ENCODE measurements at places on chromosomes 7 and 10.
A peak's percentile ranks its signal among the peaks of the same experiment; 100 is the strongest.

DNA sequence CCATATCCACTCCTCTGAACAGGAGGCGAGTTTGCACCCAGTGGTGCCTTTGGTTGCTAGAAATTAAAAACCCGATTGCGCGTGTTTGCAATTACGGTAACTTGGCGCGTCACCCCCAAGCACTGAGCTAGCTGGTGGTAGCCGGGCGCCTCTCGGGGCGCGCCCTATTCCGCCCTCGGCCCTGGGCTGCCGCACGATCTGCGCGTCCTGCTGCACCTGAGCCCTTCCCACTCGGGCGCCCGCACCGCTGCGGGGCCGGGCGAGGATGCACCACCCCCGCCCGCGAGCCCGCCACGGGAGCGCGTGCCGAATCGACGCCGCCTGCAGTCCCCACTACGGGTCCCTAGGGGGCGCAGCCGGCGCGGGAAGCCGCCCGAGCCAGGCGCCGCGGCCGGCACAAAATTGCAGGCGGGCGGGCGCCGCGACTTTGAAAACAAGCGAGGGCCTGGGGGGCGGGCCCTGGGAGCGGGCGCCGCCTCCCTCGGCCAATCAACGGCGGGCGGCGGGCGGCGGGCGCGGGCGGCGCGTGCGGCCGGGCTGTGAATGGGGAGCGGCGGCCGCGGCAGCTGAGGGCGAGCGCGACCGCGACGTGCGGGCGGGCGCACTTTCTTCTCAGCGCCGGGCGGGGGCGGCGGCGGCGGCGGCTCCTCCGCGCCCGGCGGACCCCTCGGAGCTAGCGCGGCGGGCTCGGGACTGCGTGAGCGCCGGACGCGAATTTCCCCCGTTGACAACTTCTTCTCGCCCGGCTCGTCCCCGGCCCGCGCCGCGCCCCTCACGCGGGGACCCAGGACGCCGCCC lies at the start of gene SDK1:
Gene SDK1 (plus strand): TSS at position 602 of the 798 bp plus-strand sequence. CDS start 335 bp downstream, outside the sequence.
- DNase-seq = peak; percentile 94

DNA sequence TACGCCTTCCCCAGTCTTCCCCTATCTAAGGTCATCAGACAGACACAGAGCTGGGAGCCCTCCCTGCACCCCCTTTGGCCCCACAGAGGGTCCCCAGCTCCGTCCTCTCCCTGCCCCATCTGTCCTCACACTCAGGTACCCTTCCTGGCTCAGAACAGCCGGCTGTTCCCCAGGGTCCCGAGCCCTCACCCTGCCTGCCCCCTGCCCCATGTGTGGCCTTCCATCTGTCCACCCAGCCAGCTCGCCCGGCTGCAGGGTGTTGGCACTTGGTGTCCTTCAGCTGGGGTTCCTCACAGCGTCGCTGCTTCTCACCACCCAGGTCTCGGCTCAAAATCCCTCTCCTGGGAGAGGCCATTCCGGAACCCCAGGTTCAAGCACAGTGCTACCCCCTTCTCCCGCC lies 28.9 kb upstream of the ELFN1 start:
- DNase-seq = no peak

GRCh38 chr7:100119970-100120732 lies 717 bp downstream of the CNPY4 start:
- peak; percentile 73 for DNase-seq

GRCh38 chr7:132321387-132321786 lies 254.9 kb downstream of the PLXNA4 start:
- DNase-seq = no peak

DNA sequence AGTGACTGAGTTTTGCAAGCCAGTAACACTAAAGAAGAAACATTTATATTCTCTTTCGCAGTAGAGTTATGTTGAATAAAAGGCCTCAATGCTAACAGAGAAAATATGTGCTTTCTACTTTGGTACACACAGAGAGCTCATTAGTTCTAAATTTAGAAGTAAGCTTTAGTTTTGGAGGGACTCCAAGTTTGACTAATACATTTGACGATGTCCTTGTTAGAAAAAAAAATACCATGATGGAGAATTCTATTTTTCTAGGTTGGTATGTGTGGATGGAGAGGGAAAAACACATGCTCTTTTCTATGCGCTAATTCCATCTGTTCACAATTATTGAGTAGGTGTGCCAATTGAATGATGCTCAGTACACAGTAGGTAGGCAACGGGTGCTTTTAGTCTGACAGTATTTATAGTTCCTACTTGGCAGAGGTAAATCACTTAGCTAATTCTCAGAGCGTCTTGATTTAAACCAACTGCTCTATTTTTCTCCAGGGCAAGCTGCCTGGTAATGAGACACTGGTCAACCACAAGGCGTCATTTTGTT lies 327.2 kb upstream of the AKR1E2 start:
- DNase-seq = no peak

GRCh38 chr10:78137147-78137546 lies 103.5 kb downstream of the RPS24 start:
- DNase-seq = no peak

DNA sequence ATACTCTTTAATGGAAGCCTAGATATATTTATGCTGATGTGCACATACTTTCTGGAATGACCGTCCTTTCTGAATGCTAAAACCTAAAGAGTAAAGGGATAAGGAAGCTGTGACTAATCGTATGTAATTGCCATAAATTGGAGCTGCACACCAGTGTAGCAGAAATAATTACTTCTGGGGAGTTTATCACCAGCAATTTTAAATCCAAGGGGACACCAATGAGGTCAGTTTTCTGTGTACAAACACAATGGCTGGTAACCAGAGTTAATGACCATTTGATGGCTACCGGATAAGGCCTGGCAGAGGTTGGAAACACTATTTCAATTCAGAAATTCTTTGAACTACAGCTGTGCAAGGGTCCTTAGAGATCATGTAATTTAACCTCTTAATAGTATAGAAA lies 670.1 kb downstream of the REEP3 start:
- no peak for DNase-seq

GRCh38 chr10:104612571-104613205 lies 28.4 kb upstream of the SORCS3 start:
- DNase-seq = no peak

- DNase-seq = no peak
Measured at GRCh38 chr10:110600487-110601101, 33.1 kb downstream of the SMC3 start.

GRCh38 chr10:132229834-132230556 lies 43.2 kb downstream of the DPYSL4 start:
- DNase-seq = peak; percentile 63

DNA sequence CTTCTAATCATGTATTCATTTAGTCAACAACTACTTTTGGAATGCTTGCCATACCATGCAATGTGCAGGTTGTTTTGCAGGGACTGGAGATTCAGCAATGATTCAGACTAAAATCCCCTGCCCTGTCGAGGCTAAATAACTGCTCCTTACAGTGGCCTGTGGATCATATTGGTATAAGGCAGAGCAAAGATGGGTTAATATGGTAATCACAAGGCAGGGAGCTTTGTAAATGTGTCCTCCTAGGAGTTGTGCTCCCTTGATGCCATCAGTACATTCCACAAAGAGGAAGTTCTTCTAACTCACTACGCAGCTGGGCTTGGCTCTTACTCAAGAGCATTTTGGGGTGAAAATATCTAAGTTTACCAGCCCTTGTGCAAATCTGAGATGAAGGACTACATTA lies 614 bp upstream of the IFIT2 start:
- no peak for DNase-seq

- DNase-seq = no peak
Measured at GRCh38 chr10:26854524-26854923, 6.2 kb downstream of the ABI1 start.

- DNase-seq = no peak
Measured at GRCh38 chr7:135831455-135832195, 83.0 kb upstream of the FAM180A start.

DNA sequence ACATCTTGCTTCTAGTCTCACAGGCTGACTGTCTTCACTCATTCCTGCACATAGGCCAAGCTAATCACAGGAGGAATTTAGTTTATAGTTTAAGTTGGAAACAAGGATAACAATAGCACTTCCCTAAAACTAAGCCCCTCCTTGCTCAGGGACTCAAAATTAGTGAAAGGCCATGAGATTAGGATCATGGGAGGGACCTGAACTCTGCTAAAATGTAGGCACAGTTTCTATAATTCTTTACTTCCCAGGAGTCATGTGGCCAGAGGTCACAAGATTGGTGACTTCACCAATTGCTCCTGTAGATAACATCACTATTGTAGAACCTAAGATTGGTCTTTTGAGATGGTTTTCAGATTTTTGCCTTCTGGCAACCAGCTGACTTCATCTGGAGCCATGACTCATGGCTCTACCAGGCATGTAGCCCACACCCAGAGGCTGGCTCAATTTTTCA lies 14.8 kb upstream of the UPP1 start:
- DNase-seq = no peak

DNA sequence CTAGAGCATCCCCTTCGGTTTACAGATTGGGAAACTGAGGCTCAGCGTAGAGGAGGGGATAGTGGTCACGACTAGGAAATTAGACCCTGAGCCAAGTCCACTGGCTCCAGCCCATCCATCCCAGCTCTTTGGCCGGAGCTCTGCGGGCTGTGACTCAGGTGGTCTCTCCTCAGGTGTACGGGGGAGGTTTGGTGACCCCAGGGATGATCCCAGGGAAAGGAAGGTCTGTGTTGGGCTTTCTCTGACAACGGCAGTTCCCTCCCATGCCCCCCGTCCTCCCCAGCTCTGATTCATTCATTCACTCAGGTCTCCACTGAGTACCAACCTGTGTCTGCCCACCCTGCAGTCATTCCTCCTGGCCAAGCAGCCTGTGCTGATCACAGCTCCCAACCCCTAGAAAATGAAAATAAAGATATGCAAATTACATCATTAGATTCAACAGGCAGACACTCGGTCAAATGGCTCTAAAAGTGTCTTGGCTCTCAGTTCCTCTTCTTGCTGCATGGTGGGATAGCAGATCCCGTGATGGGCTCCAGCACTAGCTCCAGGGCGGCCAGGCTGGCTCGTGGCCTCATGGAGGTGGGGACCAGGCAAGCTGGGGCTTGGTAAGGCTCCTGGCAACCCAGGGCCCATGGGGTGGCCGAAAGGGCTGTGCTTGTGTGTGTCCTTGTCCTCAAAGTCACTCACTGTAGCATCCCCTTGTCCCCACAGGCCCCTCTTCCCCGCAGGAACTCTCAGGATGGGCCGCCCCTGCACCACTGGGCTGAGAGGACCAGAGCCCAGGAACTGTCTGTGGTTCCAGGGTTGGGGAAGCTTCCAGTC lies 37.8 kb downstream of the CLRN3 start:
- DNase-seq = no peak

- DNase-seq = no peak
Measured at GRCh38 chr7:144142187-144142586, 19.2 kb downstream of the OR2A14 start.

DNA sequence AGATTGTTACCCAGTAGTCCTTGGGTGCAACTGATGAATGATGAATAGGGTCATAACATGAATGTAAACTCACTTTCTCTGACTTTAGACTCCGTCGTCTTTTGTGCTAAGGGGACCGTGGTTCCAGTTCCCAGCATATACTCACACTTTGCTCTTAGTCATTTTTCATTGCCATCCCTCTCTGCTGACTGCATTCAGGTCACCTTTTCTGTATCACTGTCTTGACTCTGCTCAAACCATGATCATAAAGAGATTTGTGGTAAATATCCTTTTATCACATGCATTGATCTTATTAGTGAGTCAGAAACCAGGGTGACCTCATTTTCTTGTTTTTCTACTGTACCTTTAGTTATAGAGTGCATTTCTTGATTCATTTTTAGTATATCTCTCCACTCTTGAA lies 141.1 kb upstream of the AGR3 start:
- DNase-seq = no peak

- no peak for DNase-seq
Measured at GRCh38 chr7:157411580-157411979, 74.8 kb downstream of the DNAJB6 start.

- no peak for DNase-seq
Measured at GRCh38 chr7:11403781-11404180, 428.2 kb downstream of the THSD7A start.

DNA sequence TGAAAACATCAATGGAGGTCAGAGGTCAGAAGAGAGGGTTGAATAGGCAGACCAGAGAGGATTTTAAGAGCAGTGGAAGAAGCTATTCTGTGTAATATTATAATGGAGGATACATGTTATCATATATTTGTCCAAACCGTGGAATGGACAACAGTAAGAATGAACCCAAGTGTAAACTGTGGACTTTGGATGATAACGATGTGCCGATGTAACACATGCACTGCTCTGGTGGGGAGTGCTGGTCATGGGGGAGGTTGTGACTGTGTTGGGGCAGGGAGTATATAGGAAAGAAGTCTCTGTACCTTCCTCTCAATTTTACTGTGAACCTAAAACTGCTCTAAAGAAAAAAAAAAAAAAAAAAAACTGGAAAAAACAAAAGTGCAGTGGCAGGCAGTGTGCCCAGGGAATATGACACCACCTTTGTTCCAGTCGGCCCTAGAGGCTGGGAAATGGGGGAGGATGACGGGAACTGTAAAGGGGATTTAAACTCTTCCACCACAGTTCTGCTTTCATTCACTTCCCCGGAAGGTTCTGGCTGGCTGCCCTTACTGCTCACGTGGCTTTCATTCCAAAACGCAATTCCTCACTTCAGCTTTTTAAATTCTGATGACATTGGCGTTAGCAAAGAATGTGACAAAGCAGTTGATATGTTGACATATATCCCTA lies 113.7 kb upstream of the ANKRD1 start:
- DNase-seq = no peak

- no peak for DNase-seq
Measured at GRCh38 chr7:155701972-155702544, 57.6 kb downstream of the RBM33 start.

- DNase-seq = no peak
Measured at GRCh38 chr10:71850021-71850742, 869 bp downstream of the PSAP start.

DNA sequence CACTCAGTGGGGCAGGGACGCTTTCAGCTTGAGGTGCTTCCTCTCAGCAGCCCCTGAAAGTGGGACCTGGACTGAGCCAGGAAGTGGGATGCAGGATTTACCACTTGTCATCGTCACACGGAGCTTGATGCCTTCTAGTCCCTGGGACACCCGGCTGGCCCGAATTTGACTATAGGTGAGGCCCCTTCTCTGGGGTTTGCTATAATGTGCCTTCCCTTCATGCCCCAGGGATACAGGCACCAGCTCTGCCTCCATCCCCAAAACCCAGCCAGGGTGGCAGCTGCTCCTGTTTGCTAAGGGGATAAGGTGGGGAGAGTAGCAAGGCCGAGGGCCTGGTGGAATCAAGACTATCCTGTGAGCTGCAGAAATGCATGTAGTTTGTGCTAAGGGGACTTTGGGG lies 235.0 kb downstream of the GLRX3 start:
- no peak for DNase-seq

DNA sequence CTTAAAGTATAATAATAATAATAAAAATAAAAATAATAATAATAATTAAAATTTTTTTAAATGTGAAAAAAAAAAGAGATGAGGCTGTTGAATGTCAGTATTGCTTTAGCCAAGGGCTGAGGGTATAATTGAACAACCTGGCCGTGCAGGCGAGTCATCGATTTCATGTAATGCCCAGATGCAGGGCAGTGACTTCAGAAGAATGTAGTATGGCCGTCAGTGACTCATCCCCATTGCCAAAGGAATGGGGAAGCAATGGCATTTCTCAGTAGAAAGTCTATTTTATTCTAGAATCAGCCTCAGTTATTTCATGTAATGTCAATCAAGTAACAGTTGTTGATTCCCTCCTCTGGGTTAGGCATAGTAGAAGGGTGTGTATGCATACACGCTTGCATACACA lies 516.4 kb downstream of the GLRX3 start:
- no peak for DNase-seq

GRCh38 chr7:71386152-71386785 lies 254.3 kb downstream of the GALNT17 start:
- DNase-seq = no peak

All from activated naive CD8-positive, alpha-beta T cell treated with anti-CD3 and anti-CD28 coated beads for 36 hours (primary cell).